ENCODE measurements at places on chromosomes 5 and 9.

GRCh38 chr5:108148715-108149139, 233.2 kb downstream of the FBXL17 start:
- DNase-seq = no peak

- DNase-seq = no peak
These were observed 12.4 kb upstream of the PHYHD1 start for GRCh38 chr9:128908372-128908771.

GRCh38 chr9:12464910-12465512, 228.2 kb upstream of the TYRP1 start:
- DNase-seq = no peak

DNA sequence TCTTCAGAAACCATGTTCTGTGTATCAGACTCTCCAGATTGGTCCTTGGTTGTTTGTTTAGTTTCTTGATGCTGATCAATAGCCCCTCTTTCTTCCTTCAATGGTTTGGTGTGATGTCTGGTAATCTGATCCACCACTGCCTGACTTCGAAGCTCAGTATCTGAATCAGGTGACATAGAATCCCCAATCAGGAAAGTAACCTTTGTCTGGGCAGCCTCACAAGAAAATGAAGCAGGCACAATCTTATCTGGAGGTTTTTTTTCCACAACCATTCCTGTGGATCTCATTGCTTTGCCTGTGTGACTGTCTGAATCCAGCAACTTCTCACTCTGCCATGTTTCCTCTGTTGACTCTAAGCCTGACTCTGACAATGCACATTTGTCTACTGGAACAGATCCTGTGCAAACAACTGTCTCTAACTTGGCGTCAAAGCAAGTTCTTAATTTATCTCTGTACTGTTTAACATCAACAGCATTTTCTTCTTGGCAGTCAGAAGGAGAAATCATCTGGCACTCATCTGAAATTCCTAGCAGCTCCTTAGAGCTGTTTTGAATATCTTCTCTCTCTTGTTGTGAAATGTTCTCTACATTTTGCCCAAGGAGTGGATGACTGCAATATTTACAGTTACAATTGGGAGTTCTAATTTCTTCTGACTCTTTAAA, 37.1 kb upstream of the RAPGEF6 start:
- no peak for DNase-seq

GRCh38 chr5:94374336-94374735, 244.1 kb downstream of the KIAA0825 start:
- DNase-seq = no peak

GRCh38 chr9:108296056-108296455, 559.7 kb downstream of the ACTL7B start:
- no peak for DNase-seq

DNA sequence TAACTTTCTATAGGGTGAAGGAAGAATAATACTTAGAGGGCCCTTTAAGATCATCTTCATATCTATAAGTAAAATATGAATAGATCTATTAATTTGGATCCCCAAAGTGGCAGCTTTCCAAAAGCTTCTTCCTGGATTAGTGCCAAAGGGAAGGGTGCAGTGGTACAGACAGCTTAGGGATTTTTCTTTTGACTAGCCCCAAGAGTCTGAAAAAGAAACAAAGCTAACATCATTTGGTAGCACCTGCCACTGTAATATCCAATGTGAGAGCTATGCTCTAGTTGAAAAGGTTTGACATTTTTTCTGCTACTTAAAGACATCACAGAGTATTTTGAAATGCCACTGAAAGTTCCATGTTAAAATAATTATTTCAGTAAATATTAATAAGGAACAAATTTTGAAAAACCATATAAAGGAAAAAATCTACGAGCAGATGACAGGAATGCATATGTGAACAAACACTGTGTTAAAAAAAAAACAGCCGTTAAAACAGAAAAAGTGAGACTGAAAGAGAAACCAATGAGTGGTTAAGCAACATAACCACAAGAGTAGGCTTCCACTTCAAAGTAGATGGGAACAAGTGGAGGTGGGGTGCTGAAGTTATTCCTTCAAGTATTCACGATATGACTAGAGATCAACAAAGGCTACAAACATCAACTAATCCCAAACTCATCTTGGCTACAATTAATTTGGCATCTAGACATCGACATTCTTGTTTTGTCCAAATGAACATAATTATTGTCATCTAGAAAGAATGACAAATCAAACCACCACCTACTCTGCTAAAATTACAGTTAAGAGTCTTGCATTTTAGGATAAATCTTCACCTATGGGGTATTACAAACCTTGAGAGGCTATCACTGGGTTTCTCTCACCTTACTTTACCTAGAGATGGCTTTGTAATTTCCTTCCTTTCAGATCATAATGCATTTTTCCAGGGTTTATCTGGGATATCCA, 137.5 kb downstream of the CPLANE1 start:
- DNase-seq = peak; percentile 5

- DNase-seq = no peak
These were observed 144.3 kb upstream of the NREP start for GRCh38 chr5:111901296-111901695.

- DNase-seq = no peak
These were observed 33.8 kb downstream of the ITK start for GRCh38 chr5:157214415-157214814.

DNA sequence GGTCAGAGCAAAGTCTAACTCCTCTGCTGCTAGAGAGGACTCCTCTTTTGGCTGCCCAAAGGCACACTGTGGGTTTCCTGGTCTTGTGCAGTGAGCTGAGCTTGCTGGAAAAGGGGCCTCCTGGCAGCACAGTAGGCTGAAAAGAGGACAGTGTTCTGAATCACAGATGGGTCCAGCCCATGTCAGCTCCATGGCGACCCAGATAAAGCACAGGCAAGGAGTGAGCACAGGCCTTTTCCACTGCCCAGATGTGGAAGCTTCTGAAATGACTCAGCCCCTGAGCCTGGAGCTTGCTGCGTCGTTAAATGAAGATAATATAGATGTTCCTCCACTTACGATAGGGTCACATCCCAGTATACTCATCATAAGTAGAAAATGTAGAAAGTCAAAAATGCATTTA, 8.1 kb downstream of the CCDC180 start:
- DNase-seq = no peak

DNA sequence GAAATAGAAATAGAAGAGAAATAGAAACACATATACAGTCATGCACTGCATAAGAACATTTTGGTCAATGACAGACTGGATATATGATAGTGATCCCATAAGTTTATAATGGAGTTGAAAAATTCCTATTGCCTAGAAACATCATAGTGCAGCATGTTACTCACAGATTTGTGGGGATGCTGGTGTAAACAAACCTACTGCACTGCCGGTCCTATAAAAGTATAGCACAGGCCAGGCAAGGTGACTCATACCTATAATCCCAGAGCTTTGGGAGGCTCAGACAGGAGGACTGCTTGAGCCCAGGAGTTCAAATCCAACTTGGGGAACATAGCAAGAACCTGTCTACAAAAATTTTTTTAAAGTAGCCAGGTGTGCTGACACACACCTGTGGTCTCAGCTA, 240.6 kb upstream of the MAP3K1 start:
- DNase-seq = no peak

DNA sequence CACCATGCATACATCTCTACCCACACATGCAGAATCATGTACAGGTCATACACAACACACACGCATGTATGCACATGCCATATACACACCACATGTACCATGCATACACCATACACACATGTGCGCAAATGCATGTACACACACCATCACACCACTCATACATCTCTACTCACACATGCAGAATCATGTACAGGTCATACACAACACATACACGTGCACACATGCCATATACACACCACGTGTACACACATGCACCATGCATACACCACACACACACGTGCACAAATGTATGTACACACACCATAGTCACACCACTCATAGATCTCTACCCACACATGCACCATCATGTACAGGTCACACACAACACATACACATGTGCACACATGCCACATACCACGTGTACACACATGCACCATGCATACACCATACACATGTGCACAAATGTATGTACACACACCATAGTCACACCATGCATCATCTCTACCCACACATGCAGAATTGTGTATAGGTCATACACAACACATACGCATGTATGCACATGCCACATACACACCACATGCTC, 14.0 kb downstream of the GRIN1 start:
- DNase-seq = no peak

DNA sequence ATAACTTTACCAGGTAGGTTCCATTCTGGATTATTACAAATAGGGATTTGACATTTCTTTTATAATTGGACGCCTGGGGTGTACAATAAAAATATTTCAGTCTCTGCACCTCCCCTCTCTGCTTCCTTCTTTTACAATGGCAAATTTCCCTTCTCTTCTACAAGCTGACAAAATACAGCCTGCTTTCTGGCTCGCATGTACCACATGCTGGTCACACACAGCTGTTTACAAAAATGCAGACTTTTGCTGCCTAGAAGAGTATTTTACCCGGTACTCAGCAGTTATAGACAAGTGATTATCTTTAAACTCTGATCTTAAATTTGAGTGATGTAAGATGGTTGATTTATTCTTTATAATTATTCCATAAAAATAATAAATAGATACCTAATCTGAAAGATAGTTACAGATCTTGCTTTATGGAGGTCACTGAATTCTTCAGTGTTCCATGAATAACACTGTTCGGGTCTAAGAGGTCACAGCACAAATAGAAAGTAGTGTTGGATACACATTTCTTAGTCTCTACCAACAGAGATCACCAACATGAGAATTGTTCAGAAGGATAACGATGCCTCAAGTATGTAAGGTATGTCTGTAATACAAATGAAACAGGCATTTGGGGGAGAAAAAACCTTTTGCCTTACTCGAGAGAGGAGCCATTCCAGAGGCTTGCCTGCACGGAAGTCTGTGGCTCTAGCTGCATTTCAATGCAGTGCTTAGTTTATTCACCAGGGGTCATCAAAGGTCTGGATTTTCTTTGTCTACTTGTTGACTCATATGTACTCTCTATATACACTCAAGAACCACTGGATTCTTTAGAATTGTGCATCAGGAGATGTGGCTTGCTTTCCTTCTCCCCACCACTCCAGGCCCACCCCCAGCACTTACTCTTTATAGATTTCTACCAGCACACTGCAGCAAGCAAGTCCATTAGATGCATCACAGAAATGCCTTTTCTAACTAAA, 206.6 kb upstream of the RFX3 start:
- no peak for DNase-seq

DNA sequence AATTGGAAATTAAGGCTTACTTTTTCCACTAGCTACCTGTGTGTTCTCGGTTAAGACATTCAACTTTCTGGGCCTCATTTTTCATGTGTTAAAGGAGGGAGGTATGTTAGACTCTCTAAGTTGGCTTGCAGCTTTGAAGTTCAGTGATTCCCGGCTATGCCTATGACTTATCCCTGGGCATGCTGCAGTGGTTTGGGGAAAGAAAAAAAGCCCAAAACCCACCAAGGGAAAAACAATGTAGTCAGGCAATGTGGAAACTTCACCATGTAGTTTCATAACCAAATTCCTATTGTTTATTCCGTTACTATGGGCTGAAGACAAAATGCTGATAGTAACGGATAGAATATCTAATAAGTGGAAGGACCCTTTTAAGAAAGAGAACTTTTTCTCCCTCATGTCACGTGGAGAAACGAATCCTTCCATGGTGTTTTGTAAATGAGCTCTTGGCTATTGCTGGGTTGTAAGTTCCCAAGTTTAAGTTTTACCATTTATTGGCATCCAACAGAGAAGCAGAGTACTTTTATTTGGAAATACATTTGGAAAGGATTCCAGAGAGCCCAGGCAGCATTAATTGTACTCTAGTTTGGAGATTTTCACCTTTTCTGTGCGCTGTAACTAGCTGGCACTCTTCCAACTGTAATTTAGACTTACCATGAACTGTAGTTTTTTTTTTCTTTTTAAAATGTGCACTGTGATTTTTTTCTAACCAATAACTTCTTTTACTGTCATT, 84.9 kb upstream of the MPDZ start:
- DNase-seq = no peak

GRCh38 chr5:80125962-80126480, 90.9 kb downstream of the THBS4 start:
- DNase-seq = peak; percentile 23

DNA sequence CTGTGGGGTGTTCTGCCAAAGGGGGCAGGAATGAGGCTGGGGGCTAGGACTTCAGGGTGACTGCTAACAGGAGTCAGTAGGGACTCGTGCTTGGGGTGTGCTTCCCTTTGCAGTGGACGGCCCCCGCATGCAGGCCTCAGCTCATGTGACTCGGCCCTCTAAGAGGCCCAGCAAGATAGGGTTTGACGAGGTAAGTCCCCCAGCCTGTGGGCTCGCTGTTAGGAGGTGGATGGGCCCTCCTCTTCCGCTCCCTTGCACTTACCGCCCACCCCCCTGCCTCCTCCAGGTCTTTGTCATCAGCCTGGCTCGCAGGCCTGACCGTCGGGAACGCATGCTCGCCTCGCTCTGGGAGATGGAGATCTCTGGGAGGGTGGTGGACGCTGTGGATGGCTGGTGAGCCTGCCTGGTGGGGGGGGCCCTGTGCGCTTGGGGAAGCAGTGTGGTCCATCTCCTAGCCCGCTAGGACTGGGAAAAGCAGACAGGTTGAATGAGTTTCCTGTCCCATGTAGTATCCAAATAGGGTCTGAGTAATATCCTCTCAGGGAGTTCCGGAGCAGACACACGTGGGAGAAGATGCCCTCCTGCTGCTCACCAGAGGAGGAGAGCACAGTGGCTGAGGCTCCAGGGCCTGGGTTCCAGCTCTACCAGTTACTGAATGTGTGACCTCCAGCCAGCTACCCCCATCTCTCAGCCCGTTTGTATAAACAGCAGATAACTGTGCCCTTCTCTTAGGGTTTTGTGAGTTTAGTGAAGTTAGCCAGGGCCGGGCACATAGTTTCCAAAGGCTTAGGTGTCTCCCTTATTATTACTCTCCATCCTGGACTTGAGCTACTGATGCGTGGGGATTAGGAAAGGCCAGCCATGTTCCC, 8.2 kb downstream of the CERCAM start:
- DNase-seq = no peak

DNA sequence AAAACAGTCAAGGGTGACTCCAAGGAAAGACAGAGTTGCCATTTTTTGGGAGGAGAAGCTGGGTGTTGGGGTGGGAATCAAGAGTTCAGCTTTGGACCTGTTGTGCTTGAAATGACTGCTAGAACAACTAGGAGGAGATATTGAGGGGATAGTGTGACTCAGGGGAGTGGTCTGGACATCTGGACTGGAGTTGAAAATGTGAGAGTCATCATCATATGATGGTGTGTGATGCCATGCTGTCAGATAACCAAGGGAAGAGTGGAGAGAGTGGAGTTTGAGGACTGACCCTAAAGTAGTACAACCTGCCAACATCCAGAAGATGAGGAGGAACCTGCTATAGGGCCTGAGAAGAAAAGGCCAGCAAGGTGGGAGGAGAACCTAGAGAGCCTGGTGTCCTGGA, 199.7 kb downstream of the ARHGEF28 start:
- no peak for DNase-seq

GRCh38 chr5:35082530-35082929, 34.8 kb upstream of the AGXT2 start:
- DNase-seq = no peak

GRCh38 chr9:18263377-18263776, 210.6 kb upstream of the ADAMTSL1 start:
- no peak for DNase-seq

DNA sequence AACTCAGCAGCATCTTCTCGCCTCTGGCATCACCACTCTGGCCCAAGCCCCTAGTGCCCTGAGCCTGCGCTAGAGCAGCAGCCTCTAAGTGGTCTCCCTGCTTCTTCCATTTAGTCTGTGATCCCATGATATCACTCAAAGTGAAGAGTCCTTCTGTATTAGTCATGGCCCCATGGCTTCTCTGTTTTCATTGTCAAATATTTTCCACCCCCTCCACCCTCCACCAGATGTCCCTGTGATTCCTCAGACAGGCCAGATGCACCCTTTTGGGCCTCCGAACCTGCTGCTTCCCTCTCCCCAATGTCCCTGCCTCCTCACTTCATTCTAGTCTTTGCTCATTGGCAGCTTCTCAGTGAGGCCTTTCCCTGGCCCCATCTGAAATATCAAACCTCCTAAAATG, 299.2 kb downstream of the SPOCK1 start:
- no peak for DNase-seq
